Daoy (cell line): ENCODE measurements at places on chromosomes 7 and 10.
A peak's percentile ranks its signal among the peaks of the same experiment; 100 is the strongest.

DNA sequence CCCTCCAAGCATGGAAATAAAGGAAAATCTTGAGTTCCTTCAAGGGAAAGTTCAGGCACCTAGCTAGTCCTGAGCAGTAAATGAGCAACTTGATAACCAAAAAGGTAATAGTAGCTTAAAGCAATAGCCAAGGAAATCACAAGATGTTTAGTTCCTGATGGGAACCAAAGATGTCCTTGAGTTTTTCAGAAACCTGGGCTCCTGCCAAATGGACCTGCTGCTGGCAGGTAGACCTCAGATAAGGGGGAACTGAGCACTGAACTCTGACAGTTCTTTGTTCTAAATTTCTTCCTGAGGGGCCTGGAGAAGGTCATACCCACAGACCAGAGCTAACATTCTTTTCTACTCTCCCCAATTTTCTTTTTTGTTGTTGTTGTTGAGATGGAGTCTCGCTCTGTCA, 48.5 kb downstream of the TMEM130 start:
- DNase-seq: no peak

DNA sequence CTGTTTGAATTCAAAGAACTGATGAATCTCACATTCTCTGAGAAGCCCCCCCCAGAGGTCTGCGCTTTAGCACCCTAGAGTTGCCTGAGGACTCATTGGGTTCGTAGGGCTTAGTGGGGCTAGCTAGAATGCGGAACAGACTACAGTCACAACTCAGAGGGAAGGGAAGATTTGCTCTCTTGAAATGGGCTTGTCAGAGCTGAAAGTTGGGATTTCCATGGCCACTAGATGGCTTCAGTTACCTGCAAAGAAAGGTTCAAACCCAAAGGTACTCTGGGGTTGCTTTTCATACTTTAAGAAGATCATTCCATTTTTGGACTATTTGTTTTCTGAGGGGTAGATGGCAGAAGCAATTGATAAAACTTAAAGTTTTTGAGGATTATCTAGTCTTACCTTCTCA, 205.0 kb downstream of the BBS9 start:
- DNase-seq: peak; percentile 33

- peak; percentile 10 for DNase-seq
Measured at GRCh38 chr7:157021871-157022680, 11.6 kb upstream of the MNX1 start.

DNA sequence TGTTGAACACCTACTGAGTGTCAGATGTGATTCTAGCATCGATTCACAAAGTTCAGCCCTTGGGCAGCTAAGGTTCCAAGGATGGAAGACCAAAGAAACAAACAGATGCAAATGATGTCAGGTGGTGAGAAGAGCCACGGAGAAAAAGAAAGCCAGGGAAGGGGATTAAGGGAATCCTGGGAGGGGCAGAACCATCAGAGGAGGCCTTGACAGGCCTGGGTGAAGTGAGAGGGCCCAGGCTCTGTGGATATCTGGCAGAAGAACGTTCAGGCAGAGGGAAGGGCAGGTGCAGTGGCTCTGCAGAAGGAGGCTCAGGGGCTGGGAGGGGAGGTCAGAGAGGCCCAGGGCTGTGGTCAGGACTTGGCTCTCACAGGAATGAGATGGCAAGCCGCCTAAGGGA, 90.4 kb downstream of the C10orf105 start:
- DNase-seq: no peak

DNA sequence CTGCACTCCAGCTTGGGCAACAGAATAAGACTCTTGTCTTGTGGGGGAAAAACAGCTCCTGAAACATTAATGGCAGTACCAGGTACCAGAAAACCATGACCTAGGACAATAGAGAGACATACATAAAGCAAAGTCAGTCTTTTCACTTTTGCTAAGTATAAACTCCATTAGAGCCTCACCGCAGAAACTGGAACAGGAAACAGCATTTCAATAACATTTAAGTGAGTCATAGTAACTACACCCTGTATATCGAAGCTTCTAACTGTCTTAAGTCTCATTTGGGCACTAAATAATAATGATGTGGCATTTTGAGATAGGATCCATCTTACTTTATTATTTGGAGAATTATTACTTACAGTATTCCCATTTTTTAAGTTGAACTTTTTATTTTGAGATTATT, 517.8 kb upstream of the CELF2 start:
- no peak for DNase-seq
